ENCODE measurements at places on chromosomes 5 and 9.

DNA sequence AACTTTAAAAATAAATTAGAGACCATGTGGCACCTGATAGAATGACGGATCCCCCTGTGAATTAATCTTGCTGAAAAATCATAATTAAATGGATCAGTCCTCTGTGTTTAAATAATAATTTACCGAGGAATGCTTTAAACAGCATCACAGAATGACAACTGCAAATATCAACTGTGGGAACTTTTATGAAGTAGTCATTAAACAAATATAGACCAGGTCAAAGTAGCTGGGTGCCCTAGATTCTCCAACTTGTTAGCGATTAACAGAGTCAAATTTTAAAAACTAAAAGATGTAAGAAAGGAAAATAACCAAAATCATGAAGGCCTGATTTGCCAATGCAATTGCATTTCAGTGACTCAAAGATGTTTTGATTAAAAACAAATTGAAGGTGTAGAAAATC, 933.4 kb downstream of the PTPRD start:
- DNase-seq: no peak

DNA sequence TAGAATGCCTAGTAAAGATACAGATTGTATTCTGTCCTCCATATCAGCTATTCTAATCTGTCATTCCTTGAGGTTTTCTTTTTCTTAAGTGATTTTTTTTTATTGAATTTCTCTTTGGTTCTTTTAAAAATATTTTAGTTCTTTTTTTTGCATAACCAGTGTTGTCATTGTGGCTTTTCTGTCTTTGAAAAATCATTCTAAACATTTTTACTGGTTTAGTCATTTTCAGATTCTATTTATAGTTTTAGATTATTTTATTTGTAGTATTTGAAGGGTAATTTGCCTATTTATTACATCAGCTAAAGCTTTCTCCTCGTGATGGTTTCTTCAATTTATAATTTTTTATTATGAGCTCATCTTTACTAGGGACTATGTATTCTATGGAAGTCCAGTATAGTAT, 78.1 kb downstream of the NDUFAF2 start:
- DNase-seq: peak; percentile 26

DNA sequence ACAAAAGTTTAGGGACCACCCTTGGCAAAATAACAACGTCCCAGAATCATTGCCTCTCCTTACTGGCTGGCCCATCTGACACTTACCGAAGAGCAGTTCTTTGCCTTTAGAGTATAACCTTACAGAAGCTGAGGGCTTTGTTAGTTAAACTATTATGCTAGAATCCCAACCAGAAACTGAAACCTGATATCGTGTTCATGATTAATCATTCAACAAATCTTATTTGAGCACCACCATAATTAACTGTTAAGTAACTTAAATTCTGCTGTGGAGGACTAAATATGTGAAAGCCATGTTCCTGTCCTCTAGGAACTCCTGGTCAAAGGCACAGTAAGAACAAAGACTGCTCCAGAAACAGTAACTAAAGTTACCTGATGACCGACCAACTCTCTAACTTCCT, 104.9 kb downstream of the ARL15 start:
- no peak for DNase-seq

- DNase-seq: peak; percentile 79
Measured at GRCh38 chr9:111743275-111743674, 51.5 kb downstream of the SHOC1 start.

GRCh38 chr9:113621309-113621791, 157.8 kb downstream of the RGS3 start:
- DNase-seq: peak; percentile 90

DNA sequence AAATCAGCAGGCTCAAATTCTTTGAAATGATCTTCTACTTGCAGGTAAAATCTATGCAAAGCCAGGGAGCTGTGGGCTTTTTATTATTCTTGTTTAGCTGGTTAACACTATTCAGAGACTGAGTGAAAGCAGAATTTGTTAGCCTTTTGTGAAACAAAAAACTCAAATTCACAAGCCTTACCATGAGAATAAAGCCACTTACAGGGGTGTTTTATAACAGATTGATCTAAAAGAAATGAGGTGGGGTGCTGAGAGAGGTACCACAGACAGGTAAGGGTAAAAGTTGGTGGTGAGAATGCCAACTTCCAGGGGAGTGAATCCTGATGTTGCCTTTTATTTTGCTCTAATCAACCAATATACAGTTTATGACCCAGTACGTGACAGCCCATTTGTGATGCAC, 1585.6 kb downstream of the EFNA5 start:
- no peak for DNase-seq

DNA sequence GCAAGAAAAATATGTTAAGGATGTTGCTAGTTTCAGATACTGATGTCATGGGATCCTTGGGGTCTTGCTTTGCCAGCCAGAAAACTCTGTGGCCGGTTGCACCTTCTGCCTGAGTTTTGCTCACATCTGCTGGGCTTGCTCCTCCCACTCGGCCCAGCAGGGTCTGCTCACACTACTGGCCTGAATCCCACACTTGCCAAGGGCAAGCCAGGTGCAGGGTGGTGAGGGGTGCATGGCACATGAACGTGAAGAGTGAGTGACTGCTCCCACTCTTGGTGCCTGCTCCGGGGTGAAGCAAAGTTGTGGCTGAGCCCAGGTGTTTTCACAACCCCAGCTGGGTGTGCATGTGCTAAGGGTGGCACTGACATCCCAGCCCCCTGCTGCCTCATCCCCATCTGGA, 83.1 kb upstream of the STARD4 start:
- DNase-seq: no peak

- peak; percentile 21 for DNase-seq
Measured at GRCh38 chr9:88722753-88723152, 187.8 kb downstream of the NXNL2 start.

DNA sequence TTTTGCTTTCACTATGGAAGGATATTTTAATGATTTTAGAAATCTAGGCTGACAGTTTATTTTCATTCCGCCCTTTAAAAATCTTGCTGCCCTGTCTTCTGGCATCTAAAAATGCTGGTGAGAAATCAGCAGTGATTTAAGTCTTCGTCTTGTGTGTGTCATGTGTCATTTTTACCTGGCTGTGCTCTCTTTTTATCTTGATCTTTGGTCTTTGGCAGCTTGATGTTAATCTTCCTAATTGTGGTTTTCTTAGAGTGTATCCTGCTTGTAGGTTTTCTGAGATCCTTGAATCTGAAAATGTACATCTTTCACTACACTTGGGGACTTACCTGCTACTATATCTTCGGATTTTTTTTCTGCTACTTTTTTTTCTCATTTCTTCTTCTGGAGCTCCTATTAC, 11.9 kb upstream of the LPCAT1 start:
- DNase-seq: no peak

GRCh38 chr5:32760091-32760509, 49.0 kb downstream of the NPR3 start:
- DNase-seq: peak; percentile 87

DNA sequence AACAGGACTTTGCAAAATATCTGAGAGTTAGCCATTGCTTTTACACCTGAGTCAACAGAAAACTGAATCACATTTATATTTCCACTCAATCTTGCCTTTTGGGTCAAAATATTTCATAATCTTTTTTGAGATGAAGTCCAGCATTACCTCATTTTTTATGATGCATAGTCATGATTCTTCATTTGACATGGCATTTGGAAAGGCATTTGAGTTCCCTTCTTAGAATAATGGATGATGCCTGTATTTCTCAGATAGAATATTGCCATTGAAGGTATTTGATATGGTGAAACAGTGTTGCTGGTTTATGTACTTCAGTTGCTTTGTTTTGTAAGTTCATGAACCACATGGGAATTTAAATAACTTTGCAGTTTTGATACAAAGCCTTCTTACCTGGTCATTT, 180.4 kb downstream of the PRR16 start:
- no peak for DNase-seq

DNA sequence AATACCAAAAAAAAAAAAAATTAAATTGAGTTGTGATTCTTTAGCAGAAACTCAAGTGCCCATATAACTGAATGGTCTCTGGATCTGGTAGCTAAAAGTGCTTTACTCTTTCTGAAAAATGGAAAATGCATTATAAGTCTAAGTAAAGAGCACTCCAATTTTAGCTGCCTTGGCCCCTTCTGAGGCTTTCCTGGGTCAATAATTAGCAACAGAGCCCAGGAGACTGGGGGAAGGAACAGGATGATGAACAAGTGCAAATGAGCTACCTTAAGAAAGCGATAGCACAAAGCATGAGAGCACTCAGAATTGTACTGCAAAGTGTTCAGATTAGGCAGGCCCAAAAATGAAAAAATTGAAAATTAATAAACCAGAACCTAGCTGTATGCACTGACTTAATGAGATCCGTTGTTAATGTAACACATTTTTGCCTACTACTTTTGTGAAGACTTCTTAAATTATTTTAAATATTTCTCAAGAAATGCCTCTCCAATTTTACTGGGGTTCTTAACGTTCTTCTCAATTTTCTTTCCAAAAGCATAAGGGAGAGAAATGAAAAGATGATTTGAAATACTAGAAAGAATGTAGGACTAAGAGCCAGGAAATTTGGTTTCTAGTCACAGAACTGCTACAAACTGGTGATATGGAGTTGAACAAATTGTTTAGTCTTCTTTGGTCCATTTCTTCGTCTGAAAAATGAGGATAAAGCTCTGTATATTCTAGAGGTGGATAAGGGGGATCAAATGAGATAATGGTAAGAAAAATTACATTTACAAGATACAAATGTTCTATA, 566.1 kb downstream of the PDE4D start:
- DNase-seq: no peak

- DNase-seq: no peak
Measured at GRCh38 chr9:9016597-9016996, 1217.0 kb upstream of the DMAC1 start.

DNA sequence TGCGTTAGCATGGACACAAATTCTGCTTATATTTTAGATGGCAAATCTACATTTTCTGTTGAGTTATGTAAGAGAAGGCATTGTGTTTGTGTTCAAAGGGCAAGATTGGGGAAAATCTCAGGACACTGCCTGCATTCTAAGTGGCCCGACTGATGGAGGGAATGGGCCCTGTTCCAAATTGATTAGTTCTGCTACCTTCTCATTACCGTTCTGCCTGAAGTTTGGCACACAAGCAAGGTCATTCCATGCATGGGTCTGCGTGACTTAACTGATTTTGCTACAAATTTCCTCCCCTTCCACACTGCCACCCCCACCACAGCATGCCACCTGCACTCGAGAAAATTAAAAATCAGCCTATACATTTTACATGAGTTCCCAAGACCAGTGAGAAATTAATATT, 409.9 kb downstream of the BRINP1 start:
- no peak for DNase-seq

DNA sequence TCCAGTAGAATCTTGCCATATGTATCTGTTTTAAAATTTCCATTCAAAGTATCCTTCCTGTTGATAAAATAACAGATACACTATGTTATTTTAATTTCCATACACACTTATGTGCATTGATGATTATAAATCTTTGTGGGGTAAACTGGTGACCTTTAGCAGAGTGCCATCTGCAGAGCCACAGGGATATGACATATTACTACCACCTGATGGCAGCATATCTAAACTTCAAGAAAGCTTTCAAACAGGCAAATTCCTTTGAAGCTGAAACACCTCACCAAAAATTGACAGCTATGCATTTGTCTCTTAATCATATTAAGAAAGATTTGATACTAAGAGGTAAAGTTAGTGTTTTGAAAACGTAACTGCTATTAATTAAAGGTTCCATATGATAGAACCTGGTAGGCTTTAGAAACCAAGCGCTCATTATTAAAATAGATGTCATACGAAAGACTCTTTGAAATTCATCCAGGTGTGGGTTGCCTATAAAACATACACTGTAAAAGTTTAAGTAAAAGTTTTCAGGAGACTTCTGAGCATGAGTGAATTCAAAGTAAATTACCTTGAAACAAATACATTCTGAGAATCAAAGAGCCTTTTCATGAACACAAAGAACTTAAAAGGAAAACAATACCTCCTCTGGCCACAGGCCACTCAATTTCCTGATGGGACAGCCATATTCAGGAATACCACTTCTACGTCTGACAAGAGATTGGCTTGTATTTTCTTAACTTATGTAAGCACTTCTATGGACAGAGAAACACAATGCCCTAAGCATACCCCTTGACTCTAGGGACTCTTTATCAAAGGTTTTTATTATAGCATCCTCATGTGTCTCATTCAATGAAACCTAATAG, 93.3 kb downstream of the KIAA0825 start:
- peak; percentile 18 for DNase-seq

GRCh38 chr5:29963956-29964355, 1229.5 kb upstream of the CDH6 start:
- DNase-seq: no peak
